ENCODE measurements at places on chromosomes 5 and 9.

GRCh38 chr9:137138058-137138721 is 764 bp upstream of the GRIN1 start:
- no peak for DNase-seq

GRCh38 chr5:79802406-79802805 is 112.8 kb downstream of the CMYA5 start:
- DNase-seq, result no peak

GRCh38 chr5:72065751-72066255 is 41.5 kb upstream of the MAP1B start:
- DNase-seq, result no peak

- DNase-seq, result no peak
These were observed 553.1 kb upstream of the TUSC1 start for GRCh38 chr9:26231391-26231790.

DNA sequence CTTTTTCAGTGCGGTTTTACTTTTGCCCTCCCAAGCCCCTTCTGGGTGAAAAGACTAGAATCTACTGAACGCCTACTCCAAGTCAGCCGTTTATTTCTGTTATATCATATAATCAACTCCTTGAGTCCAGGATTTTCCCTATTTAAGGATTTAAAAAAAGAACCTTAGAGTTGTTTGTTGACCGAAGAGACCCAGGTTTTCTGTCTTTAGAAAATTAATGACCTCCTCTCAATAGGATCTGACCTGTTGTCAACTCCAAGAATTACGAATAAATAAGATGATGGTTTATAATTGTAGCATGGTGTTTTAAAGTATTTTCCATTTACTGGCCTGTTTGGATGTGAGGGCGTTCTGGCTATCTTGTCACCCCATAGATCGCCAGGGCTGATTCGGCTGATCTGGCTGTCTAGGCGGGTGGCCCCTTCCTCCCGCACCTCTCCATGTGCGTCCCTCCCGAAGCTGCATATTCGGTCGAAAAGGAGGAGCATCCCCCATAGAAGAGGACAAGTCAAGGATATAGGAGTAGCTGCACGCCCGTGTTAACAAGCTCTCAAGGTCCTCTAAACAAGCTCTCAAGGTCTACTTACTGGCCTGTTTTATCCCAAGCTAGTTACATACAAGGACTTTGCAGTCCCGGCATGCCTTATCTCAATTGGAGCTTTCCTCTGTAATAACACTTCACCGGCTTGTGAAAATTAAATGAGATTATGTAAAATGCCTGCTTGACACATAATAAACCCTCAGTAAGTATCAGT is 1.1 kb upstream of the UBAP2 start:
- DNase-seq, result no peak
